ENCODE measurements at places on chromosomes 7 and 10. TPM values are rescaled to one million over a fixed set of nuclear protein-coding genes. Genes with fewer than 3 reads are reported as not detected.

Gene EN2
- not detected for total RNA-seq

Gene TMEM213
- not detected for total RNA-seq

Gene IFIT1B
- not detected for total RNA-seq

Gene CAV1
- not detected for total RNA-seq

Gene ANLN
- total RNA-seq = 100 TPM

Gene IFIT3
- total RNA-seq = 51.1 TPM

Gene SMKR1
- total RNA-seq = 2.2 TPM

Gene PITX3
- total RNA-seq = not detected

Gene NUP205
- total RNA-seq = 99.5 TPM

Gene OR9A2
- not detected for total RNA-seq

Gene PRF1
- 116 TPM for total RNA-seq

Gene PNLIP
- not detected for total RNA-seq

- no peak for DNase-seq
Measured at GRCh38 chr10:70541736-70542564, 60.6 kb downstream of the PRF1 start.

- DNase-seq = no peak
Measured at GRCh38 chr10:61001731-61002122, 57.7 kb upstream of the RHOBTB1 start.

DNA sequence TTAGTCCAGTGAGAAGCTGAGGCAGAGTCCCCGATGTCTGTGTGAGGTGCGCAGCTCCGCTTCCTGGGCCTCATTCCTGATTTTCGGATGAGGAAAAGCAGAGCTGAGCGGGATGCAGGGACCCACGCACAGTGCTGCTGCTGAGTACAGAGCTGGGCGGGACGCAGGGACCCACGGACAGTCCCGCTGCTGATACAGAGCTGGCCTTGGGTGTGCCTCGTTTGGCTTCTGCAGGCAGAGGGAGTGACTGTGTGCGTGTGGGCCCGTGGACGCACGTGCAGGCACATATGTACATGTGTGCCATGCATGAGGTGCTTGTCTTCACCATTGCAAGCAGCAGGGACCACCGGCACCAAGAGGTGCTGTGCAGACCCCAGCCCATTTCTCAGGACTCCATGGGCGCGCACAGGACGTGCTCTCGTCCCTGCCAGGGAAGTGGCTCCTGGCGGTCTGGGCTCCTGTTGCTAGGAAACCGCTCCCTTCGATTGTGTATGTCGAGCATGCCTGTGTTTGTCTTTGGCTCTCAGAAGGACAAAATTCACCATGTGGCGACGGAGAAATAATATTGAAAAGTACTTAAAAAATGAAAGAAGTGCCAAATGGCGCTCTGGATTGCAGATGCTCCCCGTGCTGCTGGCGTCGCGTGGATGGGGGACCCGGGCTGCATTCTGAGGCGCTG, 303.8 kb upstream of the MKI67 start:
- no peak for DNase-seq

DNA sequence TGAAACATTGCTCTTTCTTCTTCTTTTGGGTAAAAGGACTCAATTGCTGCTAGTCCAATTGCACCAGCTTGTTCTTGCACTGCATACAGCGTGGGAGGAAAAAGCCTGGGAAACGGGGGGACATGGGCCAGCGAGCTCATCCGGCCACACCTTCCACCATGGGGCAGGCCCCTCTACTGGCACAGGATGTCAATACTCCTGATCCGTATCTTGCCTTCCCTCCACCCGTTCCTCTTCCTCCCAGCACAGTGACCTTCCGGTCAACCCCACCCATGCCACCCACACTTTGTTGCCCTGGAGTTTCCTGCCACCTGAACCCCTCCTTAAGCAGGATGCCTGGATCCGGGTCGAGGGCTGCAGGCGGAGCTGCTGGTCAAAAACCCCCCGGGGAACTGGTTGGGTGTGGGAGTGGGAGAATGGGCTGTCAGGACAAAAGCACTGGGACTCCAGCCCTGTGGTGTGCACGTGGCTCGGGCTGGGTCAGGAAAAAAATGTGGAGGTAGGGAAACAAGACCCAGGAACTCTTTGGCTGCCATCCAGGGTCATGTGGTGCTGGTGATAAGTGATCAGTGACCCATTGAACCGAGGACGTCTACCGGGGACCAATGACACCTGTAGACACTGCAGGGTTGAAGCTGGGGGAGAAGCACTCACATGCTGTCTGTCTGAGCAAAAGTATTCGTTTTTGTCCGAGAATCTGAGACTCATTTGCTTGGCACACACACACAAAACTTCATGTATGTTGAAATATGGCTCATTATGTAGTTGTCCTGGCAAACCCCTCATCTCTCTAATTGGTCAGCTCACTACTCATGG, 8.1 kb downstream of the IL2RA start:
- peak; percentile 12 for DNase-seq

DNA sequence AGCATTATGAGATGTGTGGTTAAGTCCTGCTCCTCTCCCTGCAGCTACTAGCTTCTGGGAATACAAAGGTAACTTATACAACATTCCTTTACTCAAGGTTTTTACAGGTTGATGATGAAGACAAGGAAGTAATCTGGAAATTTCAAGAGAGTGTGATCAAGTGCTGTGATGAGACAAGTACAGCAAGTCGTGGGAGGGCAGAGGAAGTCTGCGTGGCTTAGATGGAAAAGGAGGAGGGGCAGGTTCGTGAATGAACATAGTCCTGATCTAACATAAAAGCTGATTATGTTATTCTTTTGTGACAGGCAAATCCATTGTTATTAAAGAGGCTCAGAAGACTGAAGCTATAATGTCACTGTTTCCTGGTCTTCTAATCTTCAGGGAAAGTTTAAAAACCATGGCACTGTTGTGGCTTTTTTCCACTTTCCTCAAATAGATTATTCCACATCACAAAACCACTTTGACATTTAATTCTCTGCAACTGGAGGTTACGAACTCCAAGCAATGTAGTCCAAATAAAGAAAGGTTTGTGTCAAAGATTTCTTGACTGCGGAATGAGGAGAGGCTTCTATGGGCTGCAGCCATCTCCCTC, 84.1 kb downstream of the CPXM2 start:
- DNase-seq = no peak

- DNase-seq = no peak
Measured at GRCh38 chr10:51860257-51860656, 160.9 kb upstream of the CSTF2T start.

- no peak for DNase-seq
Measured at GRCh38 chr7:664997-665735, 61.3 kb upstream of the DNAAF5 start.

DNA sequence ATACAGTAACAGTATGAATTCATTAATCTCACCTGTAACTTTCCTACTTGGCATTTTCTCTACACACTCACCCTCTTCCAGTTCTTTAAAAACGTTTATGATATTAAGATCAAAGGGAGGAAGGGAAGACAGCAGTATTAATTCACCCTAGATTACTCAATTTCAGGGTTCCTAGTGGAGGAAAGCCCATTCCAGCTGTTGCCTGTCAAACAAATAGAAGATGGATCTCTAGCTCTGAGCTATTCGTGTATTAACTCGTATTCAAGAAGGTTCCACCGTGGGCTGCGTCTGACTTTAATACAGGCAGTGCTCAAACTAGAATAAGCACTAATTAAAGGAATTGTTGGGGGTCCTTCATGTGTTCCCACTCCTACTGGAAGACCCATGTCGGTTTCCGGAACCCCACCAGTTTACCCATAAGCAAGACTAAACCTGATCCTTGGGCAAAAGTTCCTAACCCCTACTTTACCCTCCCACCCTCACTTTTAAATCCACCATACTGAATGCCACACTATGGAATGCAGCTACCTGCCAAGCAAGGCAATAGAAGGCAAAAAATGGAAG, 2.1 kb downstream of the NANOS1 start:
- no peak for DNase-seq

- no peak for DNase-seq
Measured at GRCh38 chr10:29541422-29542210, 93.2 kb downstream of the SVIL start.

DNA sequence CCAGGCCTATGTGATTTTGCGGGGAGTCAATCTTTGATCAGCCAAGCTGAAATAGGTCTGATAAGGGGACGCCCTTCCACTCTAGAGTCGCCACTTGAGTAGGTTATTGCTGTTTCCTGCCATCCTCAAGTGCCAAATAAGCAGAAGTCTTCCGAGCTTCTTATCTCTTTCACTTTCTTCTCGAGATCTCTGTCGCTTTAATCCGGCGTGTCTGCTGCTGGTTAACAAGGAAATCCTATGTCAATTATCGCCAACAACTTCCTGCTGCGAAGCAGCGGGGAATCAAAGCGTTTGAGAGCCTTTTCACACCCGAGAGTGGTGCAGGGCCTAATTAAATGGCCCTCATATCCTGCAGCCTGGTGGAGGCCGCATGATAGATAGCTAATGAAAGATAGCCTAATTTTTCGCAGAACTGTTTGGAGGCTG, 215.9 kb downstream of the RAB11FIP2 start:
- peak; percentile 60 for DNase-seq

DNA sequence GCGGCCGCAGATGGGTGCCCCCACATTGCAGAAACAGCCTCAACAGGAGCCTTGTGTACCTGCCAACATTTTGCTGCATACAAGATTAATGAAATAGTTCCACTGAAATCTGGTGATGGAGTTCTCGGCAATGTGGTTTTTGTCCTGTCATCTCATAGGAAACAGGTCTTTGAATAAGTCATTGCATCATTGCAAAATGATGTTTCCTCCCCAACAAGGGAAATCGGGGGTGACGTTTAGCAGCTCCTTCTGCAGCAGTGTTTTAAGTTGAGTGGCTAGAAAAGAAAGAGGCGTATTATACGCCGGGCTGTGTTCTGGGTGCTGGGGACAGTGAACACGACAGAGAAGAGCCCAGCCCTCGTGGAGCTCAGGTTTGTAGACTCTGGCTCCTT, 177.0 kb downstream of the PRKAG2 start:
- no peak for DNase-seq

DNA sequence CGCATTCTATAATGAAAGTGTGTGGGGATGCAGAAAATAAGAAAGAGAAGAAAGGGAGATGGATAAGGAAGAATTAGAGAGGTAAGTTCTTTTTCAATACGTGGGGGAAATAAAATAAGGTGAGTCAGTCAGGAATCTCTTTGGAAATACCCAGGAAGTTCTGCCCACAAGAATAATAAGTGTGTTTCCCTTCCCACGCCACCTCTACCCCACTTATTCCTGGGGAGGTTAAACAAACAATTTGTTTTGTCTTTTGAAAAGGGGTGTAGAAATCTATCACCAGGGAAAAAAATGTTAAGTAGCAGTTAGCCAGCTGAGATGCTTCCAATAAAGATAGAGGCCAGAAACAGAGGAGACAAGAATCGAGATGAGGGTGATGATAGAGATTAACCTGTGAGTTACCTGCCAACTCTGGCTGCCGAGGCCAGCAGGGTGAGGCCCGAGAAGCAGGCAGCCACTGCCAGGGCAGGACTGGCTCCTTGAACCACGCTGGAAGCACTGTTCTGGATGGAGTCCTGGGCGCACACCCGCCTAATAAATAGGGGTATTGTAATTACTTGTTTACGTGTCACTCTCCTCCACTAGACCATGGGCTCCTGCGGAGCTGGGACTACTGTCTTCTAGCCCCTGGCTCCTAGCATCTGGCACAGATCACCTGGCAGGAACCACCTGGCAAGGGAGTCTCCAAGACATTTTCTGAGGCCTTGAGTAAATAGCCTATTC, 191.3 kb downstream of the FGFR2 start:
- DNase-seq = no peak

GRCh38 chr7:149295481-149295850, 33.5 kb downstream of the ZNF783 start:
- DNase-seq = no peak

DNA sequence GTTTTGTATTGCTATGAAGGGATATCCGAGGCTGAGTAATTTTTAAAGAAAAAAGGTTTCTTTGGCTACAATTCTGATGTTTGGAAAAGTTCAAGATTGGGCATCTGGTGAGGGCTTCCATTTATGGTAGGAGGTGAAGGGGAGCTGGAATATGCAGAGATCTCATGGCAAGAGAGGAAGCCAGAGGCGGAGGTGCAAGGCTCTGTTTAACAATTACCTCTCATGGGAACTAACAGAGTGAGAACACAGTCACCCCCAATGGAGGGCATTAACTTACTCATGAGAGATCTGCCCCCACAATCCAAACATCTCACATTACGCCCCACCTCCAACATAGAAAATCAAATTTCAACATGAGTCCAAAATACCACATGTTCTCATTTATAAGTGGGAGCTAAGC, 62.0 kb downstream of the AKR1D1 start:
- DNase-seq = no peak

DNA sequence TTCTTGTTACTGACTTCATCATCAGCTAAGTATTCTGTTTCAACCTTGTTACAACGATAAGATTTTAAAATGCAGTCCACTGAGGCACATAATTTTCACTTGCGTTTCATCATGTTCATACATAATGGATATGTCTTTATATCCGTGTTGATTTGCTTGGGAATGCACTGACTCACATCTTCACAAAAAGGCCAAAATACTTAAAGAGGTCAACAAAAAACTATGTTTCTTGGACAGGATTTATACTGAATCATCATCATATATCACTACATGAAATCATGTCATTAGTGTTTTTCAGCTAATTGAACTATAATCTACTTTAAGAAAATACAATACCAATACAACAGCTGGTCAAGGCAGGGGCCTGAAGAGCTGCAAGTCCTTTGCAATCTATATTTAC, 324.5 kb upstream of the KLF6 start:
- DNase-seq = no peak

GRCh38 chr10:49382826-49383225, 13.1 kb downstream of the DRGX start:
- DNase-seq = no peak

DNA sequence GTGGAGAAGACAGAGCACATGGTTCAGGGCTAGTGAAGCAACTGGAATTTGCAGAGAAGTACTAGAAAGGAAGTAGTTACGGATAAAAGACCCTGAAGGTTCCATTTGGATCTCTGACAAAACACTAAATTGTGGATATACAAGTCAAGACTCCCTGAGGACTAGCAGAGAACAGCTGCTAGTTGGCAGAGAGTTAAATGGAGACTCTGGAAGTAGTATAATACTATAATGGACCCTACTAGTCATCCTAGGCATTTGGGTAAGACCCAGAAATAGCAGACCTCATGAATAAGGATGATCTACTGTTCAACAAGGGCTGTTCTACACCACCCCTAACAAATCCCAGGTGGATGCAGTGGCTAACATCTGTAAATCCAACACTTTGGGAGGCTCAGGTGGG, 19.1 kb downstream of the MCMBP start:
- DNase-seq = no peak

DNA sequence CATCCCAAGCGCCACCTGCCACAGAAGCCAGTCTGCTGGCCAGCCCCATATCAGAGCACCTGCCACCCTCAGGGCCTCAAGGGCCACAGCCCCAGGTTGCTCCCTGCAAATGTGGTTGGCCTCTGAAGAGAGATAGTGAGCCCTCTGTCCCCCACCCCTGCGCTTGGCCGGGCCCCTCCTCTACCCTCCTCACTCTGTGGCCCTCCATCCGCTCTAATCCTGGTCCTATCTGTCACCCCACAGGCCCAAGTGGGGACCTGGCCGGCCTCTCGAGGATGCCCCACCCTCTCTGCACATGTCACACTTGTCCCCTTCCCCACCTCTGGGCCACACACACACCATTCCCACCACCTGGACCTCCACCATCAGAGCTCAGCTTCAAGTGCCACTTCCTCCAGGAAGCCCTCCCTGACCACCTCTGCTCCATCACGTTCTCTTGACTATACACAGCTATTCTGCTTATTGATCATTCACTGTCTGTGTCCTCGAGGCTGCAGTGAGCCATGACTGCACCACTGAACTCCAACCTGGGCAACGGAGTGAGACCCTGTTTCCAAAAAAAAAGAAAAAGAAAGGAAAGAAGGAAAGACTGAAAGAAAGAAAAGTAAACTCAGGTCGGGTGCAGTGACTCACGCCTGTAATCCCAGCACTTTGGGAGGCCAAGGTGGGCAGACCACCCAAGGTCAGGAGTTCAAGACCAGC, 42.4 kb downstream of the TNRC18 start:
- no peak for DNase-seq

Data from activated CD4-positive, alpha-beta T cell treated with anti-CD3 and anti-CD28 coated beads, Interleukin-2, amount 10 ng/mL, durations not matched to agents 7 days and 5 days (primary cell).